ENCODE measurements at places on chromosomes 2 and 18.

DNA sequence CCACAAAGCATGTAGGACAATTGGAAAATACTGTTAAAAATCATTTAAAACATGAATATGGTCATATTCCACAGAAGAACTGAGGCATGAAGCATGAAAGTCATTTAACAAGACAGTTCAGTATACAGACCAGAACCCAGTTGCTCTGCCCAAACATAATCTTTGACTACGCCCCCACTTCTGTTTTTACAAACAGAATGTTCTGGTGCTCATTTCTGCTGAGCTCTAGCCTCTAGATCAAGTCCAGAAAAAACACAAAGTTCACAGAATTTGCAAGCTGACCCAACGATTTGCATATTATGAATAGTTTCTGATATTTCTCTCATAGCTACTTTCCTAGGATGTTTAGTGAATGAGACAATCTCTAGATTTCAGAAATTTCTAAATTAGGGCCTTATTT, 424.9 kb downstream of the PID1 start:
- no peak for DNase-seq

- DNase-seq: no peak
Measured at GRCh38 chr2:202072226-202072625, 829 bp upstream of the KIAA2012 start.

DNA sequence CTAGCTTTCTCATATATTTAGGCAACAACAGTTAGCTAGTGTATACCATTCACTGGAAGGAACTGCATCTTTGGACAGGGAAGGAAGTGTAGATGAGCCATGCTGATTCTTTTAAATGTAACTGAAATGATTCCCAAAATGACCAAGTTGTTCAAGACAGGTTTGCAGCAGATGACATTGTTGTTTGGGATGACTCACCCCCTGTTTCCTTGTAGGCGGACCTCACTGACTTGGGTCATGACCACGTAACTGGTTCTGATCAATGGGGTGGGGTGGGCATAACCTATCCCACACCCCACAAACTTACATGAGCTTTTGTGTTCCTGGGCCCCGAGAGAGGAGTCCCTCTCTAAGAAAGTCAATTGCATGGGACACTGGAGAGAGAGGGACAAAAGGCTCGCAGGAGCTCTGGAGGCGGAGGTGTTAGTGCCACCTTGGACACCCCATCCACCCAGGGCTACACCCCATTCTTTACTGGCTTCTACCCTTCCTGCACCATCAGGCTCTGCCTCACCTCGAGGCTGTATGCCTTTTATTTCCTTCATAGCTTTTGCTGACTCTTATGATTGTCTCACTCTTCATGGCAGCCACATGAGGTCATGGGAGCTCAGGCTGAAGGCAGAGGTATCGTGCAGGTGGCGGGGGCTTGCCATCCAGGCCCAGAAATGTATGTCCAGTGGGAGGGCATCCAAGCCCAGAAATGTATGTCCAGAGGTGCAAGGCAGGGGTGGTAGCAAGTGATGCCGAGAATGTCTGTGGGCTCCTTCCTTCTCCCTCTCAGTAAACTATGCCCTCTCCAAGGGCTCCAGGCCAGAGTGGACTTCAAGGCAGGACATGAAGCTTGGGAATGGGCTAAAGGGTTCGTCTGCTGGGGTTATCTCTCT, 108.0 kb downstream of the TWIST2 start:
- no peak for DNase-seq

GRCh38 chr2:236193026-236193425, 24.8 kb upstream of the GBX2 start:
- no peak for DNase-seq

GRCh38 chr2:19600506-19600905, 242.1 kb upstream of the OSR1 start:
- no peak for DNase-seq

DNA sequence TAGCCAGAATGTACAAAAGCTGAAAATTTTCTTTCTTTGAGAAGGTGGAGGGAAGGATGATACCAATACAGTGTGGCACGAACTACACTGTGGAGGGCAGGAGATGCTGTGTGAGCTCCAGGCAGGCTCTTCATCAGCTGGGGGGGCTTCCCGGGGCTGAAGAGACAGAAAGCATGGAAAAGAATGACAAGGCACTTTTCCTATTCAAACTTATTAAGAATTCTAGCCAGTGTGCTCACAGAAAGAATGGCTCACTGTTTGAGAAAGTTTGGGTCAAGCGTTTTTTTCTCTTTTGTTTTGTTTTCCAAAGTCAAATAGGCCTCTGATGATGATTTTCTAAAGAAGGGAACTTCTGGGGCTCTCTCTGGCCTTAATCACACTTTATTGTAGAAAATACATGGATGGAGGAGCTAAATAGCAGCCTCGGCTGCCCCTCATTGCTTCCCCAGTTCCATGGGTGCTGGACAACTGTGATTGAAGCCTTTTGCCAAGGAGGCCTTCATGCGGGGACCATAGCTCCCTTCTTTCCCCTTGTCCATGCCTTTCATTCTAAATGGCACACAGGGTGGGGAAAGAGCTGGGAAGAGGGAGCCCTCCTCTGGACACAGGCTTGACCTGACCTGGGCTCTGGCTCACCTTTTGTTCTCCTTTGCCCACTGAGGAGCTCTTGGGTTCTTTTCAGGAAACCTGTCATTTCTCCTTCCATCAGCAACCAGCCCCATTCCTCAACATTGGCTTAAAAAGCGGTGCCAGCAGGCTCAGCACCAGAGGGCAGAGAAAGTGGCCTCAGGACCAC, 130.6 kb downstream of the TDRD15 start:
- DNase-seq: no peak

DNA sequence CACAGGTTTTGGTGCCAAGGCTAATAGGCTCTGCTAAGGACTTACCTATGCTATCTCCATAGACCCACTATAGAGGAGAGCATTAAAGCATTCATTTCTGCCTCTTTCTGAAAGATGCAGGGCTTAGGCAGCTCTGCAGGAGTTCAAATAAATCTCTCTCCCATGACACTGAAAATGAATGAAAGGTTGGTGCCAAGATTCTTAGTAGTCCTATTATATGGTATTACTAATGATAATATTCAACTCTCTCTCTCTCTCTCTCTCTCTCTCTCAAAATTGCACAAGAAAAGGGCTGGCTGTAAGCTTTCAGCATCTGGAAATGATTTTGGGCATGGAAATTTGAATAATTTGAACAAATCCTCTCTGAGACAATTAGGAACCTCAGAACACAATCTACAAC, 433.7 kb downstream of the MBD2 start:
- DNase-seq: no peak

GRCh38 chr2:169928463-169928864, 101.2 kb downstream of the UBR3 start:
- no peak for DNase-seq

GRCh38 chr2:63121055-63121834, 70.6 kb downstream of the OTX1 start:
- no peak for DNase-seq

DNA sequence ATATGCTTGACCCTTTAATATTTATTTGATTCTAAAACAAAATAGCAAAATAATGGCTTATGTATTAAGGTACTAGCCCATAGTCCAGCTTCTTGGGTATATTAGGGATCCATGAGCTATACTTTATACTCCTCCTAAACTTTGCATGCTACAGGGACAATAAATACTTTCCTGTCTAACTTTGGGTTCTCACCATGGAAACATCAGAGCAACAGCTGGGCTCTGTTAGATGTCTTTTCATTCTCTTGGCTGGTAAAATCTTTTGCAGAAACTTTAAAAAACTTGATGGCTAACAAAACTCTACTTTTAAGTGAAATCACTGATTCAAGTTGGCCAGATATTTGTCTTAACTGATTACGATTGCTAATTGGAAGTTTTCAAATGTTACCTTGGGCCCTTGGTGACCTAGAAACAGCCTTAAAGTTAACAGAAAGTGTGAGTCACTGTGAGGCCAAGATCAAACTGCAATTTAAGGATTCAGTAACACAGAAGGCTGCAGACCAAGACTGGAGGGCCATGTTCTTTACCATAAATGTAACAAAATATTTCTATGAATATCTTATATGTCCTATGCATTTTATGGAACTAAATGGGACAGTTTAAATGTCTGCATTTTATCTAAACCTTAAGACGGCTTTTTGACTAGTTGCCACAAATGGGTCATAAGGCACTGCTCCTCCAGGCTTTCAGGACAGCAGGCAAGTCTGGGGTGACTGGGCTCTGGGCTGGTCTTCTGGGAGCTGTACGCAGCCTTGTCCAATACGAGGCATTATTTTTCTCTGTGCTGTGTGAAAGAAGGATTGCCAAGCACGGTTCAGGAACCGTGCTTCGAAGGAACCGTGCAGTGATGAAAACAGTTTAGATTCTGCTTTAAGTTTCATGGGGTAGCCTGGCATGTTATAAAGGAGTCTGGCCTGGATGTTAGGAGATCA, 188.5 kb downstream of the TPGS2 start:
- DNase-seq: no peak

GRCh38 chr2:220452561-220452960, 825.1 kb downstream of the SLC4A3 start:
- no peak for DNase-seq

DNA sequence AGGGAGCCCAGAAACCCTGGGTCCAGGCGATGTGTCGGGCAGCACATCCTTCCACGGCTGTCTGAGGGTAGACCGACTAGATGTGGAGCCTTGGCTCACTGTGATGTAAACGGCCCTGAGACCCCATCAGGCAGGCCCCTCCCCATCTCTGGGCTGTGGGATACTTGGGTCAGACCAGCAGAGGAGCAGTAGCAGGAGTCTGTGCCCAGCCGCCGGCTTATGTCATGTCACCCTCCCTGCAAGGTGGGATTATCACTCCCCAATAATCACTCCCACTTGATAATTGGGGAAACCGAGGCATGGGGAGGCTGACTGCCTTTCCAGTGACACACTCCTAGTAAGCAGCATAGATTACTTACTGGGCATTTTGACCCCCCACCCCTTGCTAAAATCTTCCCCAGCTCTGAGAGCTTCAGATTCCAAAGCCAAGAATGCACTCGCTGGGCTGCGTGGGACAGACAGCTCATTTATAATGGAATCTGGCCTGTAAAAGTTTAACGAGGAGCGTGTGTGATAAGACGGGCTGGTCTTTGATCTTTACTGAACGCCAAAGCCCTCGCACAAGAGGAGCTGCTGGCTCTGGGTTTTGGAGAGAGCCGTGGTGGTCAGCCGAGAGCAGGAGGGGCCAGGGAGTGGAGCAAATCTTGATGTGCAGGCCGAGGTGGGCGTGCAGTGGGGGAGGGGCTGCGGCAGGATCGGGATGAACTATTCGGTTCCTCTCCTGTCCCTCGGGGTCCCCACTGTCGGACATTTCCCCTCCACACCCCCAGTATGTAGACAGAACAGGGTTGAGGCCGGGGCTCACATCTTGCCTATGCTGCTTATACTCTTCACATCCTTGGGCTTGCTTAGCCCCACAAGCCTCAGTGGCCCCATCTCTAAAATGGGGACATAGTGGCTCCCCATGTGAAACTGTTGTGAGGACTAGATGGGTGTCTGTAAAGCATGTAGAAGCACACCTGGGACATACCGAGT, 200.0 kb downstream of the GLI2 start:
- no peak for DNase-seq

DNA sequence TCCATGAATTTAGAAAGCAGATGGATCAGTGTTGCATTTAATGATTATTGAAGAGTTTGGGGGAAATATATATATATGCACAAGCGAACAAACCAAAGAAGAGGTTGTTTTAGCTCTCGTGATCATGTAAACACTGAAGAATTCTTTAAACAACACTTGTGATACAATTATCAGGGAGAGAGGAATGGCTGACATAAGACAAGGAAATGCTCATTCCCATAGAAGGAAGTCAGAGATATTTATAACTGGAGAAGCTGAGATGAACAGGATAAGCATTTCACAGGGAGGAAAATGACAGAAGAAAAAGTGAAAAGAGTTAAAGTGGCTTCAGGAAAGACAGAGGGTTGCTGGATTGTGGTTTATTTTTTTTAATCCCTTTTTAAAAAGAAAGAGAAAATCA, 10.6 kb upstream of the COL6A3 start:
- no peak for DNase-seq

DNA sequence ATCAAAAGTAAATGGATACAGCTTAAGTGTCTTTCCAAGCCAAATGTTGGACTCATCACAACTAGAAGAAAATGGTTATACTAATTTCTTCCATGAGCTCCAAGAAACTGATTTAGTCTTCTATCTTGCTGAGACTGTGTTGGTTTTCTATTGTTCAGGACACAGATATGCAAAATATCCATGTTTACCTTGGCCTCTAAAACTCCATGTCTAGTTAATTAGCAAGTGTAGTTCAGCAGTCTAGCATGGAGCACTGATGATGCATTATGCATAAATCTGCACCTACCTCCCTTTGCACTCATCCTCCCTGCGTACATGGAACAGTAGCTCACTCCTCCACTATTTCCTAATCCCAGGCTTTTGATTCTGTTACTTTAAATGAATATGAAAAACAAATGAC, 731.4 kb upstream of the CHAC2 start:
- DNase-seq: no peak

- no peak for DNase-seq
Measured at GRCh38 chr2:238183821-238184220, 19.7 kb downstream of the ILKAP start.

Data from stimulated activated CD8-positive, alpha-beta memory T cell treated with anti-CD3 and anti-CD28 coated beads, Interleukin-15, amount 100 ng/mL, for 4 hours (primary cell).